ENCODE measurements at places on chromosomes 12 and 14. TPM values are rescaled to one million over a fixed set of nuclear protein-coding genes. Genes with fewer than 3 reads are reported as not detected.

DNA sequence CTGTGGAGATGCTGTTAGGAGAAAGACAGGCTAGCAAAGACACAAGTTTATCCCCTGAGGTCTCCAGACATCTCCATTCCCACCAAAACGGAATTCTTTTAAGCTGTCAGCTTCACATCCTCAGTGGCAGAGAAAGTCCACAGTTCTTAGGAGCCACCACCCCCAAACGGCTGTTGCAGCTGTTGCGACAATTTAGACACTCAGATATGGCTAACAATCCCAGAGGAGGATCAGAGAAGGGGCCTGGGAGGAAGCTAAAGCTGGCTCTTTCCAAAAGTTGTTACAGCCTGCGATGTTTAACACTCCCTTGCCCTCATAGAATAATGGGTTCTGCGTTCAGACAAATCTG, 1.9 kb upstream of the ATP5MC2 start:
- no peak for DNase-seq

The TMX1 gene
- total RNA-seq: 8.7 TPM

DNA sequence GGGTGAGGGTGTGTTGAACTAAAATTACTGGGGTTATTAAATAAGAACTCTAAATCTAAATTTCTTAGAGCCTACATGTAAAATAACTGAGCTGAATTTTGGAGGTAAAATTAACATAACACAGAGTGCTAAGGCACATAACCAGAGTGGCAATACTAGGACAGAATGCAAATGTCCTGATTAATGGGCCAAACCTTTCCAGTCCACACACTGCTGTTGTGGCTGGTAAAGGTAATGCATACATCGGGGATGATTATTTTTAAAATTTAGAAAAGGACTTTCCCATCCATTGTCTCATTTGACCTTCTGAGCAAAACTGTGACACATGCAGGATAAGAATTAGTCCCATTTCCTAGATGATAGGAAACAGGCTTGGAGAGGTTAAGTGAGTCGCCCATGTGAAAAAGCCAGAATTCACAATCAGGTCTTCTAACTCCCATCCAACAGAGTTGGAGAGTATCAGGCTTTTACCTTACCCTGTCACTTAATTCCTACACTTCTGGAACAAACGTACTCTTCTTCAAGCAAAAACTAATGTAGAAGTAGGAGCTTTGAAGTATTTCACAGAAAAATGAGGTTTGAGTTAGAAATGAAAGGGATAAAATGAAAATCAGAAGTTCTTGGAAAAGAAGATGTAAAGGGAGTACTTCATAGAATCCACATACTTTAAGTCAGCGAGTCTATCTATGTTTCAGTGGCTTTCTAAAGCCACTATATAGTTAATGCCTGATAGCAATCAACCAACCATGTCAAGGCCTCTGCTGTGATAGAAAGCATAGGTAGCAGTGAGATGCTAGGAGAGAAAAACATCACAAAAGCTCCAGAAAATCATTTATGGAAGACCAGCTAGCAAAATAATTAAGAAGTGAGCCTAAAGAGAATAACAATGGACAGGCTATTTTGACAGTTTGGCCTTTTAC, 334.9 kb upstream of the DIO2 start:
- DNase-seq: no peak

The PRB2 gene
- not detected for total RNA-seq

GRCh38 chr14:46300765-46301164, 350.8 kb downstream of the RPL10L start:
- DNase-seq: no peak

The COX8C gene
- total RNA-seq: 0.67 TPM

DNA sequence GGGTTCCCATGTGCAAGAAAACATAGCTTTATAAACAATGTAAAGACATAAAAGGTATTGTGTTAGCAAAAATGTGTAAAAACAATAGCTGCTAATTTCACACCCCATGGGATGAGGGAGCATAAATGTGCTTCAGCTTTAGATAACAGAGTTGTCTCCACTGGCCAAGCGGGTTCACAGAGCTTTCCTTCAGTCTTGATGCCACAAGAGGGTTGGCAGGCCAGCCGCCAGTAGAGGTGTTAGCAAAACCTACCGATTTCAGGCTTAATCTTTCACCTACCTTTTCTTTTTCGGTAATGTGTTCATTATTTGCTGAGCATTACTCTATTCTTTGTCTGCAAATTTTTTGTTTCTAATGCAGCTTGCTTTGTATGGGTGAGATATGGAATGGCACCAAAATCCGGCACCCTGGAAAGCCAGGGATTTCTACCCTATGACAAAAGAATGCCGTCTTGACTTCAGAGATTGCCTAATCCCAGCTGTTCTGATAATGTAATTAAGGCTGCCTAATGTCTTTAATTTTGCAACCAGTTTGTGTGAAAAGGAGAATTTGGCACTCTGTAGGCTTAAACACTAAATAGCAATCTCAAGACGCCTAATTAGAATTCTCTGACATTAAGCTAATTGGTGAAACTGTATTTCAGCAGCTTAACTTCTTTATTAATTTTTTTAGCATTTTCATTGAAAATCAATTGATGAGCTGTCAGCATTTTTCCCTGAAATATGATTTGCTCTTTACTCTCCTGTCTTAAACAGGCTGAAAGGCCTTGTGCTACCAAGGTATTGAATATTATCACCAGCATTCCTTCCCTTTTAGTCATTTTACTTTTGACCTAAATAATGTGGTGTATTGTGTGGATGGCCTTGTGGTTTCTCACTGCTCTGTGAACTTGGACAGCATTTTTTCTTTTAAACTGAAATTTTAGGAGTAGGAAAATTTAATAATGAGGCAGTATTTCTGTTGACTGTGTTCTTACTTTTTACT, 60.7 kb downstream of the POLR3B start:
- no peak for DNase-seq

DNA sequence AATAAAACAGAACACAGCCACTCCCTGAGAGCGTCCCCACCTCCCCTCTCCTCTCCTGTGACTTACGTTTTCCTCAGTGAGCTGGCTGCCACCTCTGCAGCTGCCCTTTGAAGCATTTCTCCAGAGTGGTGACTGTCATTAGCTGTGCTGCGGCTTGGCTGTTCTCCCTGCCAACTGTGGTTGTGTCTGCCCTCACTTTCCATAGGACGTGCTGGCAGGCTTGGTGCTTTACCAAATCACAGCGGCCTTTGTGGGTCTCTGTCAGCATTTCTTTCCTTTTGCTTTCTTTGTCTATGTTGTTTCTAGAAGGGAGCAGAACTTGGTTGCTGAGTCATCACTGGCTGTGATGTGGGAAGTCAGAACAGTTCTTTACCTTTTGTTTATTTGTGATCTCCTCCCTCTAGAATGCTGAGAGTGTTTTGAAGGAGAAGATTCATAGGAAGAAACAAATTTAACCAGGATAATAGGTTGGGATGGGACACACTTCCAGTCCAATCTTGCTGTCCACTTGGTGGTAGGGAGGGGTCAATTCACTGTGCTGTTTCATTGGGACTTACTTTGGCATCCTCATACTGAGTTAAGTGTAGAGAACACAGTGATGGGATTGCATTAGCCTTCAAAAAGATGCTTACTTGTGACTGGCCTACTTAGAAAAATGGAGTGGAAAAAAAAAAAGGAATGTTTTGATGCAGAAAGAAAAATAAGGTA, 88.2 kb downstream of the TMX1 start:
- no peak for DNase-seq

- DNase-seq: no peak
Observed at GRCh38 chr12:98736352-98737321, 91.5 kb downstream of the APAF1 start.

All from cardiac septum (tissue), 1 donor.